ENCODE measurements at places on chromosomes 5 and 9.

DNA sequence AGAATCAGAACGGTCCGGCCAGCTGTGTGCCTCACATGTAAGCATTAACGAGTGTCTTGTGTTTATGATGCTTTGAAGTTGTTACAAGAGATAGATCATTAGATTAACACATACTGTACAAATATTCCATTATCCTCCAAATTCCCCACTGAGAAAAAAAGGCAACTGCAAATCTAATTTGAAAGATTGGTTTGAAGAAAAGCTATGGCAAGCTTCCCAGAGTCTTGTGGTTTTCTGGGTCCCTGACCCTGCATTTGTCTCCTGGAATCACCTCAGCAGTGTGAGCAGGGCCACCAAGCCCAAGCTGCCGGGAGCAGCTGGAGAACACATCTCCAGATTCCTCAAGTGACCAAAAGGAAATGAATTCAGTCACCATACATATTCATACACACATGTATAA is 36.9 kb upstream of the ADAMTS16 start:
- no peak for DNase-seq

GRCh38 chr9:98821831-98822230 is 14.4 kb downstream of the GALNT12 start:
- no peak for DNase-seq

GRCh38 chr5:43168175-43168574 is 23.9 kb upstream of the NIM1K start:
- no peak for DNase-seq

- DNase-seq = no peak
Observed at GRCh38 chr9:126233175-126233574, 93.5 kb upstream of the MVB12B start.

DNA sequence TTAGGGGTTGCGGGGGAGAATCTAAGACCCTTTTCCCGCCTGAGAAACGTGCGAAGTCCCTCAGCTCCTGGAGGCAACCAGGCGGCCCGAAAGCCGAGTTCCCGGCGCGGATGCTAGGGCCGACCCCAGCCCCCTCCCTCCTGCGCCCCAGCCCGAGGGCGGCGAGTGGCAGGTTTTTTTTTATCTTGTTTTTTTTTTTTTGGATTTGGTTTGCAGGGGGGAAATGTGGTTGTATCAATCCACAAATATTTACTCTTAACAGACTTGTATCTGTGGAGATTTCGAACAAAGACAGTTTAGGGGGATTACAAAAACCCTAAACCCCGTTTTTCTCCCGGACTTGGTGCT is 10.7 kb downstream of the LMX1B start:
- DNase-seq = no peak

DNA sequence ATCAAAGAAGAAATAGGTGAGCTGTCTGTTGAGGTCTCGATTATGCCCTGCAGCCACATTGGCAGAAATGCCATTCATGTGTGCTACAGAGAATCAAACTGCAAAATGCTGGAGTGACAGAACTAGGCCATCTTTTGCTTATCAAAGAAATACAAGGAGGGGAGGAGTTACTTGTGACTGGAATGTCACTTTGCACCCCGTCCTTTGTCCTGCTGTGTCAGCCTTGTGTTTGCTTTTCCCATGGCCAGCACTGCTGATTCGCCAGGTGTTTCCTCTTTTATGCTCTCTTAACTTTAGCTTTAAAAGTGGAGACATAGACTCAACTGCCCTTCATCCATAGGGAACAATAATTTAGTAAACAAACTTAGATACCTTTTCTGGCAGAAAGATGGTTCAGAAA is 54.3 kb downstream of the SLC46A2 start:
- no peak for DNase-seq

GRCh38 chr9:5920860-5921328 is 30.2 kb downstream of the MLANA start:
- peak; percentile 54 for DNase-seq

DNA sequence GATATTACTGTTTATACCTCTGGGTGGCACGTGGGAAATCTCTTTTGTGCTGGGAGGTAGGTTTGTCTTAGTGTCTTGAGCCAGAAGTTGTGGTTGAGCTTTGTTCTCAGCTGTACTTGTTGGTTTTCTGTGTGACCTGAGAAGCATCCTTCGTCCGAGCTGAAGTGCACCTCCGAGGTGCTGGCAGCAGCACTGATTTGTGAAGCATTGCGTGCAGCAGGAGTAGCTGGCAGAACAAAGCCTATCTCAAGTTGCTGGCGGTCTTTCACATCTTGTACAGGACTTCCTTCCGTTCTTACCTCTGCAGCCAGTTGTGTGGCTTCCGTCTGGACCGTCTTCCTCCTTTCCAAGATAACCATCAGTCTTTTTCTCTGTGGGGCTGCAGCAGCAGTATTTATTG is 4.3 kb downstream of the PRRC2B start:
- peak; percentile 50 for DNase-seq

GRCh38 chr9:19408316-19408692 is 505 bp upstream of the ACER2 start:
- DNase-seq = no peak

DNA sequence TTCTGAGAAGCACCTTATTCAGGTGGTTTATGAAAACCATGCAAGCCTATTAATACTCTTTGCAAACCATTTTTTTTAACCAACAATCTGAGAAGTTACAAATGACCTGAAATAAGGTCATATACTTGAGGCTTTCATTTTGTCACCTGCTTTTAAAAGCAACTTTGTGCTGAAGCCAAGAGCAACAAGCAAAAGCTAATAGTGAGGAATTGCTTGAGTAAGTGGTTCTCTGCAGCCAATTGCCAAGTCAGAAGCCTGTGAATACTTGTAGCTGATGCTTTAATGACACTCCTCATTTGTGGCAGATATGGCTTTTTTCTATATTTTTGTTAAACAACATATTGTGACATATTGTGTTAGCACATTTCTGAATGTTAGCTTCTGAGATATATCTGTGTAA is 126.7 kb upstream of the ZNF608 start:
- DNase-seq = no peak

- DNase-seq = no peak
Observed at GRCh38 chr9:98287384-98287783, 31.9 kb upstream of the TBC1D2 start.

All from T-helper 1 cell (primary cell).